ENCODE measurements at places on chromosomes 16 and 17.

DNA sequence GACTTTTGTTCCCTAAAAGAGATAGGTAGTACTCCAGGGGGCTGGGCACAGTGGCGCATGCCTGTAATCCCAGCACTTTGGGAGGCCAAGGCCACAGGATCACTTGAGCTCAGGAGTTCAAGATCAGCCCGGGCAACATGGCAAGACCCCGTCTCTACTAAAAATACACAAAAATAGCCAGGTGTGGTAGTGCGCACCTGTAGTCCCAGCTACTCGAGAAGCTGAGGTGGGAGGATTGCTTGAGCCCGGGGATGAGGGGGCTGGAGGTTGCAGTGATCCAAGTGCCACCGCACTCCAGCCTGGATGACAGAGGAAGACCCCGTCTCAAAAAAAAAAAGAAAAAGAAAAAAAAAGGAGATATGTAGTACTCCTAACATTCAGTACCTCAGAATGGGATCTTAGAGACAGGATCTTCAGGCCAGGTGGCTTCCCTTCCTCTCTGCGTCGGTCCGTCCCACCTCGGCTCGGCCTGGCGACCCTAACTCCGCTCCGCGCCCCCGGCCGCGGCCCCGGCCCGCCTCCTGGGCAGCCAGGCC, 89.6 kb downstream of the CDC27 start:
- DNase-seq: no peak

DNA sequence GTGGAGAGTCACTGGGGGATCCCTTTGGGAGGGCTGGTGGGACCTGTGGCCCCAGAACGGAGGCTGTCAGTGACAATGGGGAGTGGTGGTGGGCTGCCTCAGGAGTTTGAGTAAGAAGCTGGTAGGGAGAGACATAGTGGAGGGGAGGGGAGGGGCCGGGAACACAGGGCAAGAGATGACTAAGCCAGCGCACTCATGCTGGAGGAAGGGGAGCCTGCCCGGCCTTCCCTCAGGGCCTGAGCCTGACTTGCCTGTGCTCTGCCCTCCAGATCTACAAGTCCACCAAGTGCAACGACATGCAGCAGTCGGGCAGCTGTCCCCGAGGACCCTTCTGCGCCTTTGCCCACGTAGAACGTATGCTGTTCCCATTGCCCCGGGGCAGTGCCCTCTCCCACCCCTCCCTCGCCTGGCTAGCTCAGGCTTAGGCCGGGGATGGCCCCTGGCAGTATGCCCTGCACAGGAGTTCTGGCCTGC, 29.3 kb downstream of the UNC13D start:
- no peak for DNase-seq

DNA sequence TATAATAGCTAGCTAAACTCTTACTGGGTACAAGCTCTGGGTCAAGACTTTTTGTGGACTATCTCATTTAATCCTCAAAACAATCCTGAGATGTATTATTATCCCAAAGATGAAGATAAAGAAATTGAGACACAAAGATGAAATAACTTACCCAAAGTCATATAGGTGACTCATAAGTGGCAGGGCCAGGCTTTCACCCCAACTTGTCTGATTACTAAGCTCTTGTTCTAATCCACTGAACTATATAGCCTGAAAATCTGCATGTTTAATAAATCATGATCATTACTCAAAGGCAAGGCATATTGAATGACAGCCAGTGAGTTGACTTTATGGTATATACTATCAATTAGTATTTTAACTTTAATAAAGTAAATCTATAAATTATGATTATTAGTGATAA, 77.4 kb downstream of the SKAP1 start:
- DNase-seq: no peak

GRCh38 chr17:82769041-82769440, 17.2 kb downstream of the TBCD start:
- DNase-seq: no peak

DNA sequence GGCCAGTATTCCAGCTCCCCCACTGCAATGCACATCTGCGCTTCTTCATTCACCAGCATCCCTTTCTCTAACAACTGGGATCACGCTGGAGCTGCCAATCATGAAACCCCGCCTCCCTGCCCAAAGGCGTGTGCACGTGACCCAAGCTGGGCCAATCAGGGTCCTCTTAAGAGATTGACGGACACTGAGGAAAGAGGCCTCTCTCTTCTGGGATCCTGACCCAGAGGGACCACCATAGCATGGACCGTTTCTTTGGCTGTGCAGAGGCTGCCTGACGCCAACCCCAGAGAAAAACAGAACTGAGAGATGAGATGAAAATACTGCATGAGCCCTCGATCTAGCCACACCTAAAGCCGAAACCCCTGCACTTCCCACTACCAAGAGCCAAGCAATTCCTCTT, 32.0 kb downstream of the COTL1 start:
- no peak for DNase-seq

- no peak for DNase-seq
These were observed 1.0 kb downstream of the TSPOAP1 start for GRCh38 chr17:58327363-58328194.

- DNase-seq: no peak
These were observed 18.7 kb downstream of the VAT1L start for GRCh38 chr16:77807021-77807420.

GRCh38 chr16:801584-802363, 1.2 kb upstream of the GNG13 start:
- no peak for DNase-seq

DNA sequence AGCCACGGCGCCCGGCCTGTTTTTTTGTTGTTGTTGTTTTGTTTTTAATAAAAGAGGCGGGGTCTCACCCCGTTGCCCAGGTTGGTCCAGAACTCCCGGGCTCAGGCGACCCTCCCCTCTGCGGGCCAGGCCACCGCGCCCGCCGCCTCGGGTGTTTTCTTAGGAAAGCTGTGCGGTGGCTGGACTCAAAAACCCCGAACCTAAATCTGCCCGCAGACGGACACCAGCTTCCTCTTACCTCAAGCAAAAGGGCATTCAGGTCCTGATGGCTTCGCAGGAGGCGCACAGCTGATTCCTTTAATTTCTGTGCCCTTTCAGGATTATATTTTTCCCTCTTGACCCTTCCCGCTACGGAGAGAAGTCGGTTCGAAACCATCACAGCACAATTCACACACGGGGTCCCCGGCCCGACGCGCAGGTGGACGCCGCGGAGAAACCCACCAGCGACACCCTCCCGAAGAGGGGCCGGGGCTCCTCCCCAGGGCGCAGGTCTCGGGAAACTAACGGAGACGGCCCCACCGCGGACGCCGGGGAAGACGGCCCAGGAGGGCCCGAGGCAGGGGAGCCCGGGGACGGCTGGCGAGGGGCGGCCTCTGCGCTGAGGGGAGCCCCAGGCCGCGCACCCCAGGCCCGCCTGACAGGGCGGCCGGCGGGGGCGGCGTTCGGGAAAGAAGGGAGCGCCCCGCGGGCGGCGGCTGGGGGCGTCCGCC, 653 bp downstream of the FANCA start:
- DNase-seq: no peak

DNA sequence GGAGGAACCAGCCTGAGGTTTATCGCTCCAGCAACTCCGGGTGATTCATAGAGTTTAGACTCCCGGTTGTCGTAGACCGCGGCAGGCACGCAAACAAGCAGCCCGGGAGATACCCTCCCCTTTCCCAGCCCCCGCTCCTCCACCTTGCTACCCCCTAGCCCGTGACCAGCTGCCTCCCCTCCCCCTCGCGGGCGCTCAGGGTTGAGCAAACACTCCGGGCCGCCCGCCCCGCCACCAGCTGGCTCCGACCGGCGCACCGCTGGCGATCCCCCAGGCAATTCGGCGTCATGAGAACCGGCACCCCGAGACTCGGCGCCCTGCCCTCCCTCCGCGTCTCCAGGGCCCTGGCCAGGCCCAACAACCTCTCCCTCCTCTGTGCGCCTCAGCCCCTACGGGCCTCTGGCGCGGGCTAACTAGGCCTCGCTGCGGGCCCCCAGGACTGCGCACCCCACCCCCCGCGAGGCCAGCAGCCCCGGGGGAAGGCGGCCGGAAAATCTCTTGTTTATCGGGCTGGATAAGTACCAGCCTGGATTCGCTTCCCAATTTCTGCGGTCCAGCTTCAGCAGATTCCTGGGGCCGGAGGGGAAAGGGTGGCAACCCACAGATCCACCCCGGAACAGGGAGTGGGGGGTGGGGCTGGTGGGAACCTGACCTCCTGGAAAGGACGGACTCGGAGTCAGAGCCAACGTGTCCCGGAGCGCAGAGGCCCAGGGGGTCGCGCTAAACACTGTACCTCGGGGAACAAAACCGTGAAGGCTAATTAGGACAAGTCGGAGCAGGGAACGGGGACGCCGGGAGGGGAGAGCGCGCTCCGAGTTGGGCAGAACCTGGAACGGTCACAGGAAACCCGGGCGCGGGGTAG, 951 bp upstream of the GPRC5C start:
- DNase-seq: no peak

DNA sequence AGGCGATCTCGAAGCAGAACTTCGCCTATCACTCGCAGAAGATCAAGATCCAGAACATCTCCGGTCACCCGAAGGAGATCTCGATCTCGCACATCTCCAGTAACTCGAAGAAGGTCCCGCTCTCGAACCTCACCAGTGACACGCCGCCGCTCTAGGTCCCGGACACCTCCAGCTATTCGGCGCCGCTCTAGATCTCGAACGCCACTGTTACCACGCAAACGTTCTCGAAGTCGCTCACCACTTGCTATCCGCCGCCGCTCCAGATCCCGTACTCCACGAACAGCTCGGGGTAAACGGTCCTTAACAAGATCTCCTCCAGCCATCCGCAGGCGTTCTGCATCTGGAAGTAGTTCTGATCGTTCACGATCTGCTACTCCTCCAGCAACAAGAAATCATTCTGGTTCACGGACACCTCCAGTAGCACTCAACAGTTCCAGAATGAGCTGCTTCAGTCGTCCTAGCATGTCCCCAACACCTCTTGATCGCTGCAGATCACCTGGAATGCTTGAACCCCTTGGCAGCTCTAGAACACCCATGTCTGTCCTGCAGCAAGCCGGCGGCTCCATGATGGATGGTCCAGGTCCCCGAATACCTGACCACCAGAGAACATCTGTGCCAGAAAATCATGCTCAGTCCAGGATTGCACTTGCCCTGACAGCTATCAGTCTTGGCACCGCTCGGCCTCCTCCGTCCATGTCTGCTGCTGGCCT, 10.5 kb downstream of the ELOB start:
- DNase-seq: no peak

DNA sequence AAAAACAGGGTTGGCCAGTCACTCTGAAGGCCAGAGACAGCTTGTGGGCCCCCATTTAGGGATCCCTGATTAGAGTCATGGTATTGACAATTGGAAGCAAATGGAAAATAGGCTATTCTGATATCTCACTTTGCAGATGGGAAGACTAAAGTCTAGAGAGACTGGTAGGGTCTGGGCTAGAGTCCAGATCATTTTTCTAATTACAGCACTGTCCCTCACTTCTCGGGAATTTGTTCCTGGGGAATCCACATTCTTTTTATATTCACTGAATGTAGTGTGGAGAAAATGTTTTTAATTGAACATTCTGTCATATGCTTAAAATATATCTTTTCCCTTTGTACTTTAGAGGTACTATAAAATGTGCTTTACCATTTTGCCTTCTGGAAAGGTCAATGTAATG, 1.1 kb downstream of the KATNIP start:
- no peak for DNase-seq

- no peak for DNase-seq
These were observed 79.0 kb upstream of the SMURF2 start for GRCh38 chr17:64741038-64741641.

- no peak for DNase-seq
These were observed 1.5 kb downstream of the SPOP start for GRCh38 chr17:49676276-49676868.

GRCh38 chr17:35016369-35016768, 36.1 kb downstream of the LIG3 start:
- no peak for DNase-seq

GRCh38 chr16:57013902-57014301, 24.5 kb downstream of the NLRC5 start:
- no peak for DNase-seq

DNA sequence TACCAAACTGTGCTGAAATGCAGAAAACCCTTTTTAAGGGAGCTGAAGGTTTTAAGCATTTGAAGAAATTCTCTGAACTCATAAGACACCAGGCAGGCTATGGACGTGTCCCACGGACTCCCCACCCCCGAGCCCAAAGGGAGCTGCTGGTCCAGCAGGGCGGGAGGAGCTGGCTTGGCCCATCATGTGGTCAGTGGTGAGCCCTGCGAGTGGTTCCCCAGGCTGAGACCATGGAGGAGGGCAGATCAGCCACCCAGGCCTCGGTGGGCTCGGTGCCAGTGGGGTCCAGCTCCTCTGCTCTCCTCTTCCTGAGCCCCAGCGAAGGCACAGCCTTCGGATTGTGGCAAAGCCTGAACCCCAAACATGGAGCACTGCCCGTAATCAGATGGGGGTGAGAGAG, 27.0 kb downstream of the LGALS3BP start:
- DNase-seq: no peak

DNA sequence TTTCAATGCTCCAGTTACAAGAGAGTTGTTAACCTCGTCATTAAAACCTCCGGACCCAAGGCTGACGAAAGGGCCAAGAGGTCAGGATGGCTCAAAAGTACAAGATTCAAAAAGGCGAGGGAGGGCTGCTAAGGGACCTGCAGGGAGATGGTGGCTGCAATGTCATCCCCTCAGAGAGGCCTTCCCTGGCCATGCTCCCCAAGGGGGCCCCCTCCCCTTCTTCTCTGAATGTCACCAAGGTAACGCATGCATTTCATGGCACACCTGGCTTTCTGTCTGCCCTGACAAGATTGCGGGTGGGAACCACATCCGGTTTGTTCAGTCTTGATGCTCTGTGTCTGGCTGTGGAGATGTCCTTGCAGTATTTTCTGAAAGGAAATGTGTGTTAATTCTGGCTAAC, 89.9 kb downstream of the C16orf78 start:
- no peak for DNase-seq

- DNase-seq: no peak
These were observed 15.3 kb downstream of the HSD11B2 start for GRCh38 chr16:67445913-67446907.

- DNase-seq: no peak
These were observed 3.8 kb upstream of the CD7 start for GRCh38 chr17:82320956-82321927.

- DNase-seq: no peak
These were observed 722.9 kb upstream of the EEF2KMT start for GRCh38 chr16:5820472-5820871.

GRCh38 chr17:68390888-68391545, 66.3 kb downstream of the WIPI1 start:
- DNase-seq: no peak

DNA sequence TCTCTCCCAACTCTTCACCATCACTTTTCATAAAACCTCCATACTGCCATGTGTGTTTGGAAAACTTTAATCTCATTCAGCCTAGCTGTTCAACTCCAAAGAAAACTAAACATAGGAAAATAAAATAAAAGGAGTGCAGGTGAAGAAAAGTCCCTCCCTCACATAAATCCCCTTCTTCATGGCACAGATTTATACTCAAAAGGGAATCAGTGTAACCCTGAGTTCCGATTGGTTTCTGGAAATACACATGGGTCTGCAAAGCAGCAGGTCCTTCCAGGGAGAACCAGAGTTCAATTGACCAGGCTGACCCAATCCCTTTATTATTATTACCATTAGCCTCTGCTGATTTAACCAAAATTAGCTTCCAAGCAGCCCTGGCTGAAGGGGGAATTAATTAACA, 8.9 kb upstream of the HOXB2 start:
- DNase-seq: no peak

GRCh38 chr16:4505356-4506147, 29.4 kb downstream of the HMOX2 start:
- DNase-seq: no peak

All from GM04503 (cell line).